Esophagus squamous epithelium (tissue), 5 donors: ENCODE measurements at places on chromosomes 12 and 14.

DNA sequence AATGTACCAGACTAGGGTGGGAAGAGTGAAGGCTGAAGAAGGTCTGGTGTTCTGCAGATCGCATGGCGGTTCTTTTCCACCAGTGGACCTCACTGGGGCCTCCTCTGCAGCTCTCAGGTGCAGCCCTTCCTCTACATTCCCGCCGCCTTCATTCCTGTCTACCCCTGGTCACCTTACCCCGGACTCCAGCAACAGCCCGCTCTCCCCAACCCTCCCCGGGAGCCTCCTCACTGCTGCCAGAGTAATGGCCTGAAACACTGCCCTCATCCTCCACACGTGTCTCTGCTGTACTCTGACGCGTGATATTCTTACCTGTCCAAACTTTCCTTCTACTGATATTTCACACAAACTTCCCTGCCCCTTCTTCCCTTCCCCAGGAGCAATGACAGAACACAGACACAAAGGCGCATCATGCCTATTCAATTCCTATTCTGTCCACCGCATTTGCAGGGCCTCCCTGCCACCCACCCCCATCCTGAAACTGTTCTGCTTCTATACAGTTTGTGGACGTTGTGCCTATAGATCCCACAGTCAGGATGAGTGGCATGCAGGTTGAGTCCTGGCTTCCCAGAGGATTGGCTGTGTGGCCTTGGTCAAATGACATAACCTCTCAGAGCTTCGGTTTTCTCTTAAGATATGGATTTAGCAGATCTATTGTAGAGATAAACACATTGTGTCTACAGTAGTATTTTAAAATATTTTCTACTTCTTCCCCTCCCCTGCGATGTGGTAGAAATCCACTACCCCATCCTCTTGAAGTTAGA is 1.7 kb upstream of the NUAK1 start:
- DNase-seq: no peak

DNA sequence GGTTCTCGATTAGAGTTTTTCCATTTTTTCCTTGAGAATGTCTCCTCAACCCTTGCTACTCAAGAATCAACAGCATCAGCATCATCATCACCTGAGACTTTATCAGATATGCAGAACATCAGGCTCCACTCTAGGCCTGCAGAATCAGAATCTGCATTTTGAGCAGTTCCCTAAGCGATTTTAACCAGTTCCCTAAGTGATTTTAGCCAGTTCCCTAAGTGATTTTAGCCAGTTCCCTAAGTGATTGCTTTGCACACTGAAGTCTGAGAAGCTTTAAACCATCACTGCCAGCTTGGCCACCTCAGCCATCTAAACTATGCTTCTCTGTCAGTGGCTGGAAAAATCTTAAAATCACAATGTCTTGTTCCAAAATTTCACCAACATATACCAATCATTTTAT is 29.4 kb upstream of the SLC38A1 start:
- no peak for DNase-seq

GRCh38 chr14:92451245-92451644 is 62.3 kb upstream of the RIN3 start:
- no peak for DNase-seq

- DNase-seq: no peak
Observed at GRCh38 chr12:120771097-120771496, 45.5 kb downstream of the ACADS start.

- no peak for DNase-seq
Observed at GRCh38 chr12:72075891-72076557, 137.4 kb downstream of the TPH2 start.

DNA sequence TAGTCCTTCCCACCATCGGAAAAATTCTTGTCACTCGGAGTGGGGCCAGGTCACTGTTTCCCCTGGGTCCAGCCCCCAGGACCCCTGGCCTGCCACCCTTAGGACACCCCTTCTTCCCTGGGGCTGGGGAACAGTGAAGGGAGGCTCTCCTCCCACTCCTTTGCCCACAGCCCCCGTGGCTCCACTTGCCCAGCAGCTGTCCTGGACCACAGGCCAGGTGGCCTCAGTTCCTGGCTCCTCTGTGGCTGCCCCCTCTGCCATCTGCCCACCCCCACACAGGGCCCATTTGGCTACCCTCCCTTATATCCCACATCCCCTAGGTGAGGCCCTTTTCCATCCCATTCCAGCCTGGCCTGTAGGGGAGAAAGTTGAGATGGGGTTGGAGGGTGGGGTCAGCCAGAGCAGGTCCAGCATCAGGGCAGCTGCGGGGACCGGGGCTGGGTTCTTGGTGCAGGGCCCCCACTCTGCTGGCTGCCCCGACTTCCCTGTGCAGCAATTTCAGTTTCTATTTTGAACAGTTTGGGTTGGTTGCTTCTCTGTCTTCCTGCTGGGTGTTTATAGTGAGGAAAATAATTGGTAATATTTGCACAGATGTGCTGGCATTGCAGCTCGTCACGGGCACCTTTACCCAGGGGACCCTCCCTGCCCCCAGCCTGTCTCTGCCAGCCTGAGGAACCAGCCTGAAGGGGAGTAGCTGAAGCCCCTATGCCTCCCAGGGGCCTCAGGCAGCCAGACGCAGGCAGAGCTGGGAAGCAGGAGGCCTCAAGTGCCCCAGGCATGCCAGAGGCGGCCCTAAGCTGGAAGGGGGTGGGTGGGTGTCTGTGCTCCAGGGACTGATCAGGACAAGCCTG is 23.4 kb downstream of the SYNDIG1L start:
- DNase-seq: no peak
